ENCODE measurements at places on chromosomes 12 and 14. TPM values are rescaled to one million over a fixed set of nuclear protein-coding genes. Genes with fewer than 3 reads are reported as not detected.
A peak's percentile ranks its signal among the peaks of the same experiment; 100 is the strongest.

DNA sequence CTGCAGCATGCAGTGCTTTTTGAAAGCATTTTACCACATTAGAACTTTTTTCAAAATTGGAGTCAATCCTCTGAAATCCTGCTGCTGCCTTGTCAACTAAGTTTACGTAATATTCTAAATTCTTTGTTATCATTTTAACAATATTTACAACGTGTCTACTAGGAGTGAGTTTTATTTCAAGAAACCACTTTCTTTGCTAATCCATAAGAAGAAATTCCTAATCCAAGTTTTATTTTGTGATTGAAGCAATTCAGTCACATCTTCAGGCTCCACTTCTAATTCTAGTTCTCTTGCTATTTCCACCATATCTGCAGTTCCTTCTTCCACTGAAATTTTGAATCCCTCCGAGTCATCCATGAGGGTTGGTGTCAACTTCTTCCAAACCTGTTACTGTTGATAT lies 25.4 kb downstream of the PRORP start:
- H3K27me3 ChIP-seq, result no peaks in the 10 kb centered on the region
- H3K27ac ChIP-seq, result no peak overlapping the region
- no peak overlapping the region for H3K4me3 ChIP-seq
- no peaks in the 10 kb centered on the region for H3K36me3 ChIP-seq

MMP19 gene
- total RNA-seq, result 8.8 TPM

SMIM41 gene
- total RNA-seq, result 0.31 TPM

- DNase-seq, result no peak
- H3K4me1 ChIP-seq, result no peaks in the 10 kb centered on the region
- H3K27ac ChIP-seq, result no peak overlapping the region
- no peaks in the 10 kb centered on the region for H3K36me3 ChIP-seq
Measured at GRCh38 chr12:131511391-131511802, 199.5 kb upstream of the SFSWAP start.

SLC2A14 gene
- total RNA-seq, result not detected

DAO gene
- total RNA-seq, result 0.41 TPM

TMEM30B gene
- total RNA-seq, result 20.4 TPM

NYNRIN gene
- total RNA-seq, result 12.1 TPM

DNA sequence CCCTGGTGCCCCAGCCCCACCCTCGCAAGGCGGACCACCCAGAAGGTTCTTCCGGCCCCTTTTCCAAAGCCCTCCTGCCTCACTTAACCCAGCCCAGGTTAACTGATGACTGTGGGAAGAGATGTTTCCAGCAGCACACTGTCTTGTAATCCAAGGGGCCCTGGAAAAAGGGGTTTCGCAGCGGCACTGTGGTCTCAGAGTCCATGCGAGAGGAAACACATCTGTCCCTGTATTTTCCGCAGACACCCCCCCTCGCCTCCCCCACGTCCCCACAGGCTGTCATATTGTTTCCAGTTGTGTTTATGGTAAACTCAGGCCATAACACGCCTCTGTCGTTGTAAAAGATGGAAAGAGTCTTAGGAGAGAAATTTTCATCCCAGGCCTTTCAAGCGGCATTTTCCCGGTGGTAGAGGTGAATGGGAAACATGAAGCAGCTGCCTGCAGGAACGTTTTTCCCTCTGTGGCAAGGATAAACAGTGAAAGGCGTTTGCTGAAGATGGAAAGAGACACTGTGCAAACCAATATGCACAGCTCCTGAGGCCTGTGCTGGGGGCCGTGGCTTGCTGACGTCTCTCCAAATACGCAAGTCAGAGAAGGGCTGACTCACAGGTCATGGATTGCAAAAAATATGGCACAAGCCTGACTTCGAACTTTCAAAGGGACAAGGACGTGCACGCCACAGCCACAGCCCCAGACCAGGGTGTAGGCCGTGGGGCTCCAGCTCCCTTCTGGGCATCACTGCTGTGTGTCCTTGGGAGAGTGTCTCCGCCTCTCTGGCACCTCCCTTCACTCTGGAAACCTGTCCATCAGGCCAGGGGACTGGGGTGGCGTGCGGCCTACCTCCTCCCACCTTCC lies 22.5 kb upstream of the FZD10 start:
- no peak for DNase-seq
- H3K27ac ChIP-seq, result no peak overlapping the region
- H3K36me3 ChIP-seq, result no peaks in the 10 kb centered on the region
- no peaks in the 10 kb centered on the region for H3K4me1 ChIP-seq
- H3K4me3 ChIP-seq, result no peak overlapping the region

GRCh38 chr14:60094306-60094897 lies 2.7 kb downstream of the PCNX4 start:
- peak overlapping the region; percentile 89 for H3K4me3 ChIP-seq
- H3K27me3 ChIP-seq, result no peaks in the 10 kb centered on the region
- H3K36me3 ChIP-seq, result no peaks in the 10 kb centered on the region
- no peak overlapping the region for H3K27ac ChIP-seq
- peaks cover 13% of the 10 kb centered on the region for H3K4me1 ChIP-seq

TSHR gene
- total RNA-seq, result 0.98 TPM

DNA sequence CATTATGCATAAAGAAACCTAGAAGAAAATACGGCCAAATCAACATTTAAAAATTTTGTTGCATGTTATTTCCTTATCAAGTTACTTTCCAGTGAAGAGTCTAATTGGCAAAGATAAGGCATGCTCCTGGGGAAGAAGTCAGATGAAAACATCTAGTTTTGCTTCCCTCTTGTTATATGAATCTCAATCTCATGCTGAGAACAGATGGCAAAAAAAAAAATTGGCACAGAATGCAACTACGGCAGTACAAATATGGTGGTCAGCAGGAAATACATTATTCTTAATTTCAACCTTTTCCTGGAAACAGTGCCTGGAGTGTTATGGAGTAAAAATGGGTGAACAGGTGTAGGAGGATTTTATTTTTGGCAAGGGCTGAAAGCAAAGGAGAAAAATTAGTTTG lies 32.8 kb downstream of the HECTD4 start:
- no peaks in the 10 kb centered on the region for H3K36me3 ChIP-seq
- DNase-seq, result no peak
- no peaks in the 10 kb centered on the region for H3K4me1 ChIP-seq
- H3K27me3 ChIP-seq, result no peaks in the 10 kb centered on the region

SUSD6 gene
- 84.2 TPM for total RNA-seq

PPFIA2 gene
- 9.4 TPM for total RNA-seq

GRCh38 chr12:5201554-5202218 lies 158.0 kb downstream of the KCNA5 start:
- H3K4me1 ChIP-seq, result peaks cover 3% of the 10 kb centered on the region
- H3K27me3 ChIP-seq, result no peaks in the 10 kb centered on the region
- H3K4me3 ChIP-seq, result no peak overlapping the region
- H3K36me3 ChIP-seq, result no peaks in the 10 kb centered on the region
- peak overlapping the region; percentile 60 for H3K27ac ChIP-seq

DNA sequence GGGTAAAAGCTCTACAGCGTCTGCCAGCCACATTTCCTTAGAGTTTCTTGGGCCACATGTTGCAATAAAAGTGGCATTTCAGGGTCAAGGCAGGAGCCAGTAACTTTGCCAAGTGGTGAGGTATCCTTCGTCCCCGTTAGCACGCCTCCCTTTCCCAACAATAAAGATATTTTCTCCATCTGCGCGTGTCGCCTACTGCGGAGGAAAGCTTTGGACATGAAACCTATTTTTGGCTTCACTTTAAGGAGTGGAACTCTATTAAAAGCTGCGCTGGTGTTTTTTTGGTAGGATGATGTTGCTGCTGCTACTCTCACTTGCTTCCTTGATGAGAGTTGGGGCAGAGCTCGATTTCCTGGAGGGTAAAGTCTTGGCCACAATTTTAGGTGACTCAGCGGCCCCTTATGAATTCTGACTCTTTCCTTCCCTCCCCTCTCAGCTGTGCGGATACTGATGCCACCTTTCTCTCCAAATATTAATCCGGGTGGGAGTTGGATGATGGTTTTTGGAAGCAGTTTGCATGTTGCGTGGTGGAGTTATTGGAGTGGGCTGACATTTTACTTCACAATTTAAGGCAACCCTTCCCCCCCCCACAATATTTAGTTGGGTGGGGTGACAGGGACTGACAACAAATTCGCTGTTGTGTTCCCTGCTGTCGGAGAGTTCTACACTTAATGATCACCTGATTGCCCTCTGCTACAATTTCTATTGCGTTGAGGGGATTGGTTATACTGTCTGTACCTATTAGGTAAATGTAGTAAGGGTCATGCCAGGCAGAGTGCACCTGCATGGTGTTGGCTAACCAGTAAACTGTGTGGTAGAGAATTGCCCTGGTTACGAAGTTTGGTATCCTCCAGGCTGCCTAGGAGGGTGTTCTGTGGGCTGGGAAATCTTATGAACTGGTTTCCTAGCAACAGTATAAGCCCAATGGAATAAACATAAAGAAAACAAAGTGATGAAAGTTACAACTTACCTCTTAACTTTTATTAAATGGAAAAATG lies 1.1 kb downstream of the CCDC91 start:
- peak; percentile 32 for DNase-seq
- peak overlapping the region; percentile 99 for H3K27ac ChIP-seq
- H3K36me3 ChIP-seq, result no peaks in the 10 kb centered on the region
- no peaks in the 10 kb centered on the region for H3K4me1 ChIP-seq
- peak overlapping the region; percentile 97 for H3K4me3 ChIP-seq

DNA sequence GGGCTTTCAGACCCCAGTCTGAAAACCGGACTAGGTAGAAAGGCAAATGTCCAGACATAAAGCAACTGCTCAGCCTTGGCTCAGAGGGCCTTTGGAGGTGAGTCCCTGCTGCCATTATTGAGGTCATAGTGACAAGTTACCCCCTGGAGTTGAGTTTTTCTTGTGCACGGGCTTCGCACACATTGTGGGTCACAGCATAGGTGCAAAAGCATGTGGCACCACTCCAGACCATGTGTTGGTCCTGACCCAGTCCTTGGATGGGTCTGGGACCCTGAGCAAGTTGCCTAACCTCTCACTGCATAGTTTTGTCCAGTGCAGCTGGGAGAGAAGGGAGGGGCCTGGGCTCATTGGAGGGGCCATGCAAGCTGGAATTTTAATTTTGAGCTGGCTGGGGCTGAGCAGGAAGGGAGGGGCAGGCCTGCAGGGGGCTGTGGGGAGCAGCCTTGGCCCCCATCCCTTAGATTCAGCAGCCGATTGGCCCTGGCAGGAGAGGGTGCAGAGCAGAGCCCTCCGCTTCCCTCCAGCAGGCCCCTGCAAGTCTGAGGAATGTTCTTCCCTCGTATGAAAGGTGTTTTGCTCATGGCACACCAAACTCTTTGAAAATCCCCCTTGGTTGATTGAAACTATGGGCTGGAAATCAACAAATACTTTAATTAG lies 4.2 kb upstream of the KRT5 start:
- H3K36me3 ChIP-seq, result no peaks in the 10 kb centered on the region
- H3K4me1 ChIP-seq, result no peaks in the 10 kb centered on the region

GRCh38 chr12:75666126-75666938 lies 154.9 kb upstream of the KRR1 start:
- DNase-seq, result no peak
- no peak overlapping the region for H3K4me3 ChIP-seq
- no peaks in the 10 kb centered on the region for H3K27me3 ChIP-seq
- no peaks in the 10 kb centered on the region for H3K4me1 ChIP-seq

- no peak overlapping the region for H3K27ac ChIP-seq
- no peak for DNase-seq
- H3K4me3 ChIP-seq, result no peak overlapping the region
- no peaks in the 10 kb centered on the region for H3K4me1 ChIP-seq
- no peaks in the 10 kb centered on the region for H3K36me3 ChIP-seq
- H3K27me3 ChIP-seq, result no peaks in the 10 kb centered on the region
Measured at GRCh38 chr14:33163109-33163508, 224.4 kb downstream of the NPAS3 start.

GRCh38 chr12:113135178-113136127 lies at the start of gene RASAL1:
RASAL1 (minus strand) TSS chr12:113135761; CDS start chr12:113135462, 299 bp downstream.
- DNase-seq, result peak; percentile 87
- no peaks in the 10 kb centered on the region for H3K36me3 ChIP-seq
- no peaks in the 10 kb centered on the region for H3K27me3 ChIP-seq

- peaks cover 2% of the 10 kb centered on the region for H3K4me1 ChIP-seq
- H3K36me3 ChIP-seq, result no peaks in the 10 kb centered on the region
- no peak overlapping the region for H3K4me3 ChIP-seq
- peak; percentile 19 for DNase-seq
- H3K27me3 ChIP-seq, result no peaks in the 10 kb centered on the region
- H3K27ac ChIP-seq, result no peak overlapping the region
Measured at GRCh38 chr12:42809226-42809625, 219.7 kb upstream of the PRICKLE1 start.

- H3K4me1 ChIP-seq, result no peaks in the 10 kb centered on the region
- no peaks in the 10 kb centered on the region for H3K36me3 ChIP-seq
Measured at GRCh38 chr12:83461336-83461935, 774.7 kb downstream of the TMTC2 start.

GRCh38 chr12:96250119-96250685 lies 56.0 kb downstream of the ELK3 start:
- no peak overlapping the region for H3K4me3 ChIP-seq
- H3K36me3 ChIP-seq, result no peaks in the 10 kb centered on the region
- H3K27ac ChIP-seq, result peak overlapping the region; percentile 84
- H3K27me3 ChIP-seq, result no peaks in the 10 kb centered on the region
- DNase-seq, result no peak
- peaks cover 15% of the 10 kb centered on the region for H3K4me1 ChIP-seq

DNA sequence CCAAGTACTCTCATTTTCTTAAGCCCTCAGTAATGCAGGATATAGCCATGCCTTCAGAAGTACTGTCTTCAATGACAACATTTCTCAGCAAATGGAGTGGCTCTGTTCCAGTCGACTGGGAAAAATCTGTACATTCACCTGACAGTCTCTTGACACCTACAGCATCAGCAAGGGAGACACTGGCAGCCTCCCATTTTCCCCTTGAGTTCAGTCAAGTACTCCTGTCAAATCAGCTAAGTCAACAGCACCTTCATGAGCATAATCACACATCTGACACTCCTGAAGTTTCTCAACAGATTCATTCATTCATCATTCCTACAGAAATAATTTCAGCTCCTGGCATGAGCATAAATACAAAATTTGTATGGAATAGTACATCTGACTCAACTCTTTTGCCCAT lies 46.1 kb downstream of the INTS13 start:
- peaks cover 2% of the 10 kb centered on the region for H3K36me3 ChIP-seq
- no peak overlapping the region for H3K4me3 ChIP-seq
- no peak overlapping the region for H3K27ac ChIP-seq
- DNase-seq, result no peak
- H3K4me1 ChIP-seq, result no peaks in the 10 kb centered on the region

PYM1 gene
- total RNA-seq, result 29.0 TPM

- H3K27ac ChIP-seq, result no peak overlapping the region
- peaks cover 2% of the 10 kb centered on the region for H3K4me1 ChIP-seq
- H3K27me3 ChIP-seq, result no peaks in the 10 kb centered on the region
- no peaks in the 10 kb centered on the region for H3K36me3 ChIP-seq
- no peak for DNase-seq
- H3K4me3 ChIP-seq, result no peak overlapping the region
Measured at GRCh38 chr12:76927170-76927784, 48.5 kb upstream of the CSRP2 start.

DNA sequence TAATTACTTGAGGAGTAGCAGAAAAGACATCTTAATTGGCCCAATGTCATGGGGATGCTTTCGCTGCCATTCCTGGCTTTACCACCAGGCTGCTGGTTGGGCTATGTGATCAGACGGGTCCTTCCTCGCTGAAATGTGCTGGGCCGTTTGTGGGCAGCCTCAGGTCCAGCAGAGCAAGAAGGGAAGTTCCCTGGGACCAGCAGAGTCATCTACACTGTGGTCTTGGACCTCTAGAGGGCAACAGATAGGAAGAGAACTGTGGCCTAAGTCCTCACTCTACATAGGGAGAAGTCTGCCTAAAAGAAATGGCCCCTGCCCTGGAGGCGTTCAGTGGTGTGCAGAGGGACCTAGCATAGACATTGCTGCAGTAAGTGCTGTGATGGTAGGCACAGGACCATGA lies 10.9 kb downstream of the EVL start:
- DNase-seq, result no peak
- H3K36me3 ChIP-seq, result no peaks in the 10 kb centered on the region
- H3K27me3 ChIP-seq, result no peaks in the 10 kb centered on the region

SOAT2 gene
- 0.19 TPM for total RNA-seq

GRCh38 chr14:95163666-95164065 lies 6.3 kb upstream of the DICER1 start:
- H3K36me3 ChIP-seq, result no peaks in the 10 kb centered on the region
- H3K4me3 ChIP-seq, result no peak overlapping the region
- H3K27me3 ChIP-seq, result no peaks in the 10 kb centered on the region
- no peaks in the 10 kb centered on the region for H3K4me1 ChIP-seq
- no peak for DNase-seq

All from kidney (tissue), 22 donors.